ENCODE measurements at places on chromosomes 5 and 9.

DNA sequence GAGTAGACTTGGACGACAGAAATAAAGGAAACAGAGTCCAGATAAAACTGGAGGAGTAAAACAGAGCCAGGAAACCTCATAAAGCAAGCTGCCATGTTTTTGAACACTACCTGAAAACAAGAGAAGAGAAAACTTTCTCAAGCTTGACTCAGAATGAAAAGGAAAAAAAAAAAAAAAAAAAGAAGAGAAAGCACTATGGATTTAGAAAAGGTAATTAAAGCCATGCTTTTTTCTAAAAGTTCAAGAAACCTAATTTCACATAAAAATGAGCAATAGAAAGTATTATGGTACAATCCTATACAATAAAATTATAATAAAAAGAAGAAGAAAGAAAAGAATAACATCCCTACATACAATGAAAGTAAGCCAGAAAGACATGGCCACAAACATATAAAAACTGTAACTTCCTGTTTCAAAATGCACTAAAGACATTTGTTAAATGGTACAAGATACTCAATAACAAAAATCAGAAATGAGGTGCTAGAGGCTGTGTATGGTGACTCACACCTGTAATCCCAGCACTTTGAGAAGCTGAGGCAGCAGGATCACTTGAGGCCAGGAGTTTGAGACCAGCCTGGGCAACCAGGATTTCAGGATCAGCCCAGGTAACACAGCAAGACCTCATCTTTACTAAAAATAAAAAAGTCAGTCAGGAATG, 129.5 kb downstream of the SIL1 start:
- no peak for DNase-seq

GRCh38 chr5:68272289-68272688, 56.7 kb downstream of the PIK3R1 start:
- DNase-seq = peak; percentile 56

DNA sequence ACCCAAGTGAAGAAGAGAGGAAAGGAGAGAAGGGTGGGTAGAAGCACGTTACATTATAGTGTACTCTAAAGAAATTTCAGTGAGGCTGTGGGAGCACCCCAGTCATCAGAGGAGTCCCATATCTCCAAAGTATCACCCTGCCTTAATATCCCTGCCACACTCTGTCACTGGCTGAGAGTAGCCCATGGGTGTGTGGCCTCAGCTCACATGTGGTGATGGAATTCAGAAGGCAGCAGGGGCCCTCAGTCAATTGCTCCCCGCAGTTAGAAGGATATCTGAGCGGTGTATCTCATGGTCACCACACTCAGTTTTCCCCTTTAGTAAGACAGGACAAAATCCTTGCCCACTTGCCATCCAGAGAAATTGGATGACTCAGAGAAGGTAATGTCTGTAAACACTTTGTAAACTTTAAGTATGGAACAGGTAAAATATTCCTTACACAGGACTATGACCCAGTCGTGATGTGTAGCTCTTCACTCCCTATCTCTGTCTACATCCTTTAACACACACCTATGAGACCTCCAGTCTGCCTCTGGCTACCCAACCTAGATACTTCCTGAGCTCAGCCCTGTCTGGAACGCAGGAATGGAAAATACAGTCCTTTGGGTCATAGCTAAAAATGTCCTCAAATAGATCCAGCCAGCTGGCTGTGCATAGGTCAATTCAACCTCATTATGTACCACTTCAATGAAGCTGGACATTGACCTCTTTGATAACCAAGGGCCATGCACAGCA, 24.3 kb upstream of the PLIN2 start:
- DNase-seq = no peak

DNA sequence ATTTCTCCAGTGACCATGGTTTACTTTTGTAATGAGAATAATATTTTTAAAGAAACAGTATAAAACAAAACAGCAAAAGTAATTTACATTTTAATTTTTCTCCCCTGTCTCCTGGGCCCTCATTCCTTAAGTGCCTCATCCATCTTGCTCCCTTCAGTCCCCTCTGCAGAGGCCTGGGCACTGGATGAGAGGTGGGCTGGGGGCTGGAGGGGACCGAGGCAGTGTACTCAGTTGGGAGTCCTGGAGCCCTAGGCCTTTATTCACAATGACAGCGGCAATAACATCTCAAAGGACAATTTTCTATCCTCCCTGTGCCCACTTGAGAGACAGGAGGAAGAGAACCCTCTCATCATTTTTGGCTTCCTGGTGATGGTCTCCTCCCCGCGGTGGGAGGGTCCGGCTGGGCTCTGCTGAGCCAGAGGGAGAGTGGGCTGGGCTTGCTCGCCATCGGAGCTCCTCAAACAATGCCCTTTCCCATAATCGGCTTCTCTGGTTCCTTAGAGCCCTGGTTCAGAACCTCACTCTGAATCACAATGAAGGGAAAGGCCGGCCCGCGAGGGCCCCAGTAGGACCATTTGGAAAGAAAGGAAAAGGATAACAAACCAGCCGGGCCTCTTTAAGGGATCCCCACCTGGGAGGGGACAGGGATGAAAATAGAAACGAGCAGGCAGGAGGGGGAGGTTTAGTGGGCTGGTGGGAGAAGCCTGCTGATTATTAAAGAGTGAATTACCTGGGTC, 9.7 kb upstream of the SMIM32 start:
- no peak for DNase-seq

GRCh38 chr5:61402244-61402823, 70.3 kb downstream of the ZSWIM6 start:
- DNase-seq = no peak

- DNase-seq = no peak
Measured at GRCh38 chr9:112542593-112543292, 56.1 kb downstream of the KIAA1958 start.

DNA sequence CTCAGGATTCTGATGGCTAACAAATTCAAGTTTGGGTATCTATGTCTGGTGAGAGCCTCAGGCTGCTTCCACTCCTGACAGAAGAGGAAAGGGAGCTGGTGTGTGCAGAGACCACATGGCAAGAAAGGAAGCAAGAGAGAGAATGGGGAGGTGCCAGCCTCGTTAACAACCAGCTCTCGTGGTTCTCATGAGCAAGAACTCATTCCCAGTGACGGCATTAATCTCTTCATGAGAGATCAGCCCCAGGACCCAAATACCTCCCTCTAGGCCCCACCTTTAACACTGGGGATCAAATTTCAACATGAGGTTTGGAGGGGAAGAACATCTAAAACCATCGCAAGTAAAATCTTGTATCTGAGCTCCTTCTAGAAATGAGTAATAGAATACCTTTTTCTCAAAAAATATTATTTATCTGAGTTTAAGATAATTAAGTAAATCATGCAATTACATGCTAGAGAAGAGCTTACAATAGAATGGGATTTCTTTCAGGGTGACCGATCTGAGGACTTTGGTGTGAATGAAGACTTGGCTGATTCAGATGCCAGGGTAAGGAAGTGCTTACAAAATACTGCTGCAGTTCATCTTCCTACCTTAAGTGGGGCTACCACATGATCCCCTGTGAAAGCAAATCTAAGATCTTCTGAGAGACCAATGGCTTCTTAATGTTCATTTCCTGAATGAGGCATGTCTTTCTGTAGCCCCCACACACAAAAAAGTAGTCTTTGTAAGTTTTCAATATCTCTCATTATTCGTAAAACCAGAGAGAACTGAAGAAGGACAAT, 11.5 kb downstream of the ANXA1 start:
- peak; percentile 51 for DNase-seq

DNA sequence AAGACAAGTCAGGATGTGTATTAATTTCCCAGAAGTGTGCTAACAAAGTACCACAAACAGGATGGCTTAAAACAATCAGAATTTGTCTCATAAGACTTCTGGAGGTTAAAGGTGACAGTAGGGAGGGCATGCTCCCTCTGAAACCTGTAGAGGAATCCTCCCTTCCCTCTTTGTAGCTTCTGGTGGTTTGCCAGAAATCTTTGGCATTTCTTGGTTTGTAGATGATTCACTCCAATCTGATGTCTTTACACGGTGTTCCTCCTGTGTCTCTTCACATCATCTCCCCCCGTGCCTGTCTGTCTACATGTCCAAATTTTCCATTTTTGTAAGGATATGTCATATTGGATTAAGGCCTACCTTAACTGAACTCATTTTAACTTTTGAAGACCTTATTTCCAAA, 471.5 kb downstream of the ZNF608 start:
- DNase-seq = no peak

DNA sequence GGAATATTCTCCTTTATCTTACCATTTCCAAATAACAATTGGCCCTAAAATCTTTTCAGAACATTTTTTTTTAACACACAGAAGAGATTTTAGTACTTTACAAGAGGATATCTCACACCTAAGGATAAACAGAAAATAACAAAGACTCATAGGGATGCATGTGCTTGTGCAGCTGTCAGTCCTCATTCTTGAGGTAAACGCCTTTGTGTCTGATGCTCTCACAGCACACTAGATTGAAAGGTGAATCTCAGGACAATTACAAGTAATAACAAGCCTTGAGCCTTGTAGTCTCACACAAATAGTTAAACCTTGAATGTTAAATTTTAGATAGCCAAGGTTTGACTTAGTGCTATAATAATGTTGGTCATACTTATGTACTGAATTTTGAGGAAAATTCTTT, 439.2 kb downstream of the PTPRD start:
- DNase-seq = no peak

DNA sequence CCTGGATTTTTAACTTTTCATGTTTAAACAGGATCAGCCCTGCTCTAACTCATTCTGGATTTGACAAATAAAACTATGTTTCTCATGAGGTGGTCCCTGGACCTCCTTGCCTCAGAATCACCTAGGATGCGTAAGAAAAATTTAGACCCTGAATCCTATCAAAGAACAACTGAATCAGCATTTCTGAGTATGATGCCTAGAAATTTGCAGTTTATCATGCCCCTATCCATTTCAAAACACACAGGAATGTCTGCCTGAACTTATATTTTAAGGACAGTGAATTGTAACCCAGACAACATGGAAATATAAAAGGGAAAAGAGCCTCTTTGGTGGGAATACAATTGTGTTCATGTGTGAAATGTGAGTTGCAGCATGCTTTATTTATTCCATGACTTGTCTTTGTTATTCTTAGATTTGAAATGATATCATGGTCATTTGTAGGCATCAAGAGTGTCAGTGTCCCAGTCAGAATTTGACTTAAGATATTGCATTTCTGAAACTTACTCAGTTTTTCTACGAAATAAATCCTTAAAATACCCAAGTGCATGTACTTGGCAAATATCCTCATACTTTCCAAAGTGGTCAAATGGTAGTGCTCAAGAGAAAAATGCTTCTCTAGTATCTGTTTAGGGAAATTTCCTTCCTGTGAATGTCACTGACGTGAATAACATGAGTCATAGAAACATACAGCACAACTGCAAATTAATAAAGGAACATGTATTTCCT, 144.3 kb downstream of the GIN1 start:
- DNase-seq = no peak

DNA sequence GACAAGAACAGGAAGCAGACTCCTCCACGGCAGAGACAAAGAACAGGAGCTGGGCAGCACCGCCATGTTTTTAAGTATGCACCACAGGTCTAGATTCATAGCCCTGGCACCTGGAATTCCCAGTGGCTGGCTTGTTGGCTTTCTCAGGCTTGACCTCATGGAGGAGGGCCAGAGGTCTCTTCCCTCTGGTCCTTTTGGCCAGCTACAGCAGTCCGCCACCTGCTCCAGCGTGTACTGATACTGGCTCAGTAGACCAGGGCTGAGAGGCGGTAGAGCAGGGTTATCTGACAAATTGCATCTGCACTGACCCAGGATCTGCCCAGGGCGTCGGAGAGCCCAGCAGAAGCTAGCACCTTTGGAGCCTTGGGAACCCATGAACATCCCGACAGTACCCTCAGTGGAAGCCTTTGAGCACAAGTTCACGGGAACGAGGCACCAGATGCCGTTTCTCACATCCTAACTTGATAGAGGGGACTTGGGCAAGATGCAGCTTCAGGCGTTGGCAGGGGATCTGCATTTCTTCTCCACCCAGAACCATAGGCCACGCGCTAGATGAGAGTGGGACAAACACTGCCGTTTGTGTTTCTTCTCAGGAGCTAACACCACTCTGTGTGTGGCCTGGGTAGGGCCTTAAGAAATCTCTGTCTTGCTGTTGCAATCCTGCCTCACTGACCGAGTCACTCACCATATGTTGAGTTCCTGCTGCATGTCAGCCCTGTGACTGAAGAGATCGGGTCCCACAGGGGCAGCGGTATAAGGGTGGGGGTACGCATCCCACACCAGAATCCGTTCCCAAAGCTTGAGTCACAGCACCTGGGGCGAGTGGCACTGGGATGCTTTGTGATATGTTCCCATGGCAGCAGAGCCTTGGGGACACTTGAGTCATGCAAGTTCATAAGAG, 90.3 kb upstream of the OTULINL start:
- DNase-seq = no peak

DNA sequence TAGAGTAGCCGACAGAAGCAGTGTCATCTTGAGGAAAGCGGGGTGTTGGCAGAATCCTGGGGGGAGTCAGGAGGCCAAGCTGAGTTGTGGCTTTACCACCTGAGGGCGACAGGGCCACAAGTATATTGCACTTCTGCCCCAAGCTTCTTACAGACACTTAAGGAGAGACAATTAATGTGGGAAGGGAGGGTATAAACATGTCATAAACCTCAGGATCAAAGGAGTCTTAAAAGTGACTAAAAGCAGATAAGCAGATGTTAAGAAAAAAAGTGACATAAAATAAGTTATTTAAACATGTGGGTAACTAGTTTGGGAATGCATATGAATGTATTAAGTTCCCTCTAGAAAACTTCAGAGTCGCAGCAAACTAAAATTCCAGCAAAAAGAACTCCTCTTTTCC, 63.9 kb downstream of the ERAP1 start:
- no peak for DNase-seq

DNA sequence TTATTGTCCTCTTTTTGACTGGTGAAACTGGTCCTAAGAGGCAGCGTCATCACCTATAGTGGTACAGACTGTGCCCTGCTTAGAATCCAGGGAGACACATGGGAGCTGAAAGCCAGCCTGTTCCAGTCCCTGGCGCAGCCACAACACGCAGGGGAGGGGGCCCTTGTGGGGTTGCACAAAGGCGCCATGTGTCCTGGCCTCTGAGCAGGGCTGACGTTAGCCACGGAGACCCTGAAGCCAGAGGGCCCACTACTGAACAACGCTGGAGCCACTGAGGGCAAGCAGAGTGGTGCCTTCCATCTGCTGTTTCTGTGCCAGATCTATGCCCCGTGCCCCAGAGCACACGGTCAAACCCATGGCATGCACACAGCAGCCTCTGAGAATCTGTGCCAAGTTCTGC, 147.3 kb downstream of the ACTL7B start:
- no peak for DNase-seq

- no peak for DNase-seq
Measured at GRCh38 chr5:40909723-40910122, 426 bp downstream of the C7 start.

GRCh38 chr5:91118796-91119195, 264.3 kb downstream of the ARRDC3 start:
- DNase-seq = no peak

All from CD4-positive, alpha-beta T cell treated with Interferon alpha-2 for 1 hour (primary cell).